ENCODE measurements at places on chromosomes 5 and 9.

DNA sequence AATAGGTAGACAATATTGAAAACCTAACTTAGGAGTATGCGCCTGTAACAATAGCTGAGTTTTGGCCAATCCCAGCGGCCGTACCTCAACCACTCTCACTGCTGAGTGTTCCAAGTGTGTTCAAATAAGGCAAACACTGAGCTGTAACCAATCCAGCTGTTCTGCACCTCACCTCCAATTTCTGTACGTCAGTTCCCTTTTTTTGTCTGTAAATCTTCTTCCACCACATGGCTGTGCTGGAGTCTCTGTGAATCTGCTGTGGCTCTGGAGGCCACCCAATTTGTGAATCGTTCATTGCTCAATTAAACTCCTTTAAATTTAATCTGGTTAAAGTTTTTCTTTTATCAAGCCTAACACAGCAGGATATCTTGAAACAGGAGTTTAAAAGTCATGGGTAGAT is 116.3 kb downstream of the SLC28A3 start:
- DNase-seq: no peak

GRCh38 chr9:91089405-91090129 is 272.2 kb downstream of the AUH start:
- peak; percentile 46 for DNase-seq

- no peak for DNase-seq
These were observed 33.5 kb upstream of the EBF1 start for GRCh38 chr5:159133041-159133741.

- DNase-seq: no peak
These were observed 58.0 kb upstream of the RPL26L1 start for GRCh38 chr5:172901012-172901780.

DNA sequence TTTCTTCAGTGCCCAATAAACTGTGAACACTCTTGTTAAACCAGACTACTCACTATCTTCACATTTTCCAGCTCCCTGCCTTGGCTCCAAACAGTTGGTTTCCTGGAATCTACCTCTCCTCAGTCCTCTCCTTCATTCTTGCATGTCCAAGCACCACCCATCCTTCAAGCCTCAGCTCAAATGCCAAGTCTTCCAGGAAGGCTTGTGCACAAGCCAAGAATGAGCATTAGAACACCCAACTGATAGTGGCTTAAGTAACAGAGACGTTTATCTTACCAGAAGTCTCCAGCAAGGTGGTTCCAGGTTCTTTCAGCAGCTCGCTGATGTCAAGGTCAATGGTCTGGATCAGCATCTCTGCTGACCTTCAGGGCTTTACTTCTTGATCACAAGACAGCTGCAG is 60.1 kb downstream of the PTPDC1 start:
- DNase-seq: no peak

DNA sequence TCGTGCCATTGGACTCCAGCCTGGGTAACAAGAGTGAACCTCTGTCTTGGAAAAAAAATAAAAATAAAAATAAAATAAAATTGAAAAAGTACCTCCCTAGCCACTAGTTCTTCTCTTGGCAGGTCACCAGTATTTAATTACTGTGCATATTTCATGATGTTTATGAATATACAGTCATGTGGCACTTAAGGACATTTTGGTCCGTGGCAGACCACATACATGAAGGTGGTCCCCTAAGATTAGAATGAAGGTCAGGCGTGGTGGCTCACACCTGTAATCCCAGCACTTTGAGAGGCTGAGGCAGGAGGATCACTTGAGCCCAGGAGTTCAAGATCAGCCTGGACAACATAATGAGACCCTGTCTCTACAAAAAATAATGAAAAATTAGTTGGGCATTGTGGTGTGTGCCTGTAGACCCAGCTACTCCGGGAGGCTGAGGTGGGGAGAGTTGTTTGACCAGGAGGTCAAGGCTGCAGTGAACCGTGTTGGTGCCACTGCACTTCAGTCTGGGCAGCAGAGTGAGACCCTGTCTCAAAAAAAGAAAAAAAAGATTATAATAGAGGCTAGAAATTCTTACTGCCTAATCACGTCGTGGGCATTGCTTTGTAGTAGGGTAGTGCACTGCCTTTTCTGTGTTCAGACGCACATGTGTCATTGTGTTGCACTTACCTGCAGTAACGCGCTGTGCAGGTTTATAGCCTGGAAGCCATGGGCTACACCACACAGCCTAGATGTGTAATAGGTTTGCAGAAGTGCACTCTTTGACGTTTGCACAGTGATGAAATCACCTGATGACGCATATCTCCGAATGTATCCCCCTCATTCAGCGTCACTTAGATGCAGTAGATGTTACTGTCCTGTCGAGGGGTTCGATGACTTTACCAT is 12.8 kb downstream of the EHMT1 start:
- DNase-seq: no peak

GRCh38 chr9:86116425-86116824 is 17.1 kb upstream of the GOLM1 start:
- DNase-seq: no peak

DNA sequence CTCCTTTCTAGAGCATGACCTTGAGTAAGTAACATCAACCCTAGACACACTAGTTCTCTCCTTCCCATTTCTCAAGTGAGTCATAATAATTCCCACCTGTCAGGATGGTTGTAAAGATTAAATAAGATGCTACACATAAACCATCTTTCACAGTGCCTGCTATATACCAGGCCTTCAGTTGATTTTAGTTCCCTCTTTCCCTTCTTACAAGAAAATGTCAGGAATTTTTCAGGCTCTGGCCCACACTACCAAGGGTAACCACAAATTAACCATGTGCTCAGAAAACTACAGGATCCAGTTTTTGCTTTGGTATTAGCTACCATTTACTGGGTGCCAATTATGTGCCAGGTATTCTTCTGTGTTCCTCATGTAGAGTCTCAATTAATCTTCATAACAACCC is 42.7 kb upstream of the RARS1 start:
- no peak for DNase-seq
